ENCODE measurements at places on chromosomes 11 and 22.

DNA sequence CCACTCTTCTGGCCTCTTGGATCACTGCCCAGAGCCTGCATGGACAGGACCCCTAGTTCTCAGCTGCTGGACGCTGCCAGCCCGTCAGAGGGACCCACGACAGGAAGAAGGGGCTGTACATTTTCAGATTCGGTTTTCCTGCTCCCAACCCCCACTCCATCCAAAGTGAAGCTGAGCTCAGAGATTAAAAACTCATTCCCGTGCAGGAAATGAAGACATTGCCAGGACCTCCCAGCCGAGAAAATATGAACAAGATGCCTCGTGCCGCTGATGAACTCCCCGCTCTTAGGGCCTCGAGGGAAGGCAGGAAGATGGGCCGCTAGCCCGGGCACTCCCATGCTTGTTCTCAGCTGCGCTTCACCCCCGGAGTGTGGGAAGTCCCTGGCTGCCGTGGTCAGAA, 36.1 kb downstream of the RPUSD4 start:
- no peak for DNase-seq

GRCh38 chr11:15499674-15500073, 385.0 kb downstream of the INSC start:
- DNase-seq: no peak

DNA sequence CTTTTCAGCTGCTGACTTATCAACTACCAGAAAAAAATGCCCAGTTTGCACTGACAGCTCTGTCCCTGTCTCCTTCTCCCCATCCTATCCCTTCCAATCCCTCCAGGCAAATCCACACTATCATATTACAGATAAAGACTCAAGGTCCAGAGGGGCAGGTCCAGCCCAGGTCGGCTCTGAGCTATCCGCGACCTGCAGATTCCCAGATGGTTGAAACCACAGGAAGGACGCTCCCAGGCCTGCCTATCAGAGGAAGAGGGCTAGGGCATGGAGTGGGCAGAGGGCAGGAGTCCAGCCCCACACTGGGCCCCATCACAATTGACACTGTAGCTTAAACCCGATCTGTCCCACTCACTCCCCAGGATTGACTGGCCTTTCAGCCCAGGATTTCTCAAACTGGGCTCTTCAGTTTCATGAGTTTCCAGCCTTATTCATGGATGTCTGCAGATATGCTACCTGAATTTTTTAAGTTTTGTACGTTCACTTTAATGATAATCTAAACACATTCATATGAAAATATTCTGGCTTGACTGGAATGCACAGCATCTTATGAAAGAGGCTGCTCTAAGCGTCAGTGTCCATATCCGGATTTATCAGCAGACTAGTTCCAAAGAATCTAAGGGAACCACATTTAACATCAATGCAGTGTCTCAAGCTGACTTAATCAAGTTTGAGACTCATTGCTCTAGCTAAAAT, 16.4 kb upstream of the FCHSD2 start:
- DNase-seq: no peak

DNA sequence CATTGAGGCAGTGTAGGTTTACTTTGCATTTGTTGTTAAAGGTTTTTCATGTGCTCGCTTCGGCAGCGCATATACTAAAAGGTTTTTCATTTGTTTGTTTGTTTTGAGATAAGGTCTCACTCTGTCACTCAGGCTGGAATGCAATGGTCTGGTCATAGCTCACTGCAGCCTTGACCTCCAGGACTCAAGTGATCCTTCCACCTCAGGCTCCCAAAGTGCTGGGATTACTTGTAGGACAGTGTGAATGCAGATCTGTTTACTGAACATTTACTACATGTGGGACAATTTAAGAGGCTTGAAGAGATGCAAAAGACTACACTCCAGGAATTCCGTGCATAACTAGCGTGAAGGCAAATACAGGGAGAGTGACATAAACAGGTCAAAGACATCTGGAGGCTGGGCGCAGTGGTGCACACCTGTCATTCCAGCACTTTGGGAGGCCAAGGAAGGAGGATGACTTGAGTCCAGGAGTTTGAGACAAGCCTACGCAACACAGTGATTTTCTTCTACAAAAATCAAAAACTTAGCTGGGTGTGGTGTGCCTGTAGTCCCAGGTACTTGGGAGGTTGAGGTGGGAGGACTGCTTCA, 34.1 kb downstream of the YPEL1 start:
- no peak for DNase-seq

GRCh38 chr22:42697542-42698013, 23.1 kb downstream of the A4GALT start:
- DNase-seq: no peak

GRCh38 chr11:7252683-7253213, 1.0 kb downstream of the SYT9 start:
- DNase-seq: peak; percentile 58

GRCh38 chr11:65181569-65182257, at the start of gene CAPN1:
TSS of gene CAPN1 (plus strand) at chr11:65181928. CDS start at chr11:65182702, 774 bp downstream.
- DNase-seq: peak; percentile 78

- DNase-seq: no peak
Observed at GRCh38 chr11:47264521-47264920, 5.4 kb upstream of the MADD start.

DNA sequence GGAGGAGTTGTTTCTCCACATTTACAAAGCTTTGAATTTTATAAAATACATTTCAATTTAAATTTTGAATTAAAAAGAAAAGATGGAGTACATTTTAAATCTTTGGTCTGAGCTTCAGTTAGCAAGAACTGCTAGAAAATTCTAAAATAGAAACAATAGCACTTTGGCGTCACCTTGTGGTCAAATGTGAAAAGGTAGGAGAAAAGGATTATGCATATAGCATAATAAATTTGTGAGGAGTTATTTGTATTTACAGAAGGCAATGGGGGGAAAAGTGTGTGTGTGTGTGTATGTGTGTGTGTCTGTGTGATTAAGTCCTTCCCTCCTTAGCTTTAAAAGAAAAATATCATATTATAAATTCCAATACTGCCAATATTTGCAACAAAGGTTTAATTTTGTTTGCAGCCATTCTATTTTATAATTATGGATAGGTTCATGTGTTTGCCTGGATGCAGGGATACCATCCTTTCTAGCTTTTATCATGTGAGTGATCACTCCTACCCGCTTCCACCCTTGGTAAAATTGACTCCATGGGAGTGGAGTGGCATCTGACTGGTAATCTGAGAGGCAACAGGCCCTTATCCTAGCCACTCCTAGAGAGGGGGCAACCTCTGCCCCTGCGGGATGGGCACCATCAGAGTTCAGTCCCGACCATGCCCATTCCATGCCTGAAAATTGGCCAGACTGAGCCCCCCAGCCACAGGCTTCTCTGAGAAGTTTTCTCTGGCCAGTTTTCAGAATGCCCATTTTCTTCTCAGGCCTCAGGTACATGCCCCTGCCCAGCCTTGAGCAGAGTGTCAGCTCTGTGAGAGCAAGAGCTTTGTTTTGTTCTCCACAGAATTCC, 13.6 kb upstream of the LGR4 start:
- no peak for DNase-seq

DNA sequence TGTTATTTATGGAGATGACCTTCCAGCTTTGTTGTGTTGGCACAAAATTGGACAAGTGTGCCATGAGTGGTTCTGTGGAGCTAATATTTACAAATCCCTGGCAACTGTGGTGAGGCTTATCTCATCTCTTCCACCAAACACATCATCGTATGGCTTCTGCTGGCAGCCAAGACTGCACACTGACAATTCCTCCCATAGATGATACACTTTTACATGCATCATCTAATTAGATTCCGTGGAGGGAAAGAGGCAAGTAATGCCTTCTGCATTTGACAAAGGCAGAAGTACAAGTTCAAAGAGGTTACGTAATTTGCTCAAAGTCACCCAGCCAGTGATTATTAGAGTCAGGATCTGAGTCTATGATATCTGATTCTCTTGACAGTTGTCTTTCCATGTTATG, 62.7 kb upstream of the KIRREL3 start:
- DNase-seq: no peak

GRCh38 chr22:19882446-19883381, 28.0 kb upstream of the GNB1L start:
- DNase-seq: no peak

DNA sequence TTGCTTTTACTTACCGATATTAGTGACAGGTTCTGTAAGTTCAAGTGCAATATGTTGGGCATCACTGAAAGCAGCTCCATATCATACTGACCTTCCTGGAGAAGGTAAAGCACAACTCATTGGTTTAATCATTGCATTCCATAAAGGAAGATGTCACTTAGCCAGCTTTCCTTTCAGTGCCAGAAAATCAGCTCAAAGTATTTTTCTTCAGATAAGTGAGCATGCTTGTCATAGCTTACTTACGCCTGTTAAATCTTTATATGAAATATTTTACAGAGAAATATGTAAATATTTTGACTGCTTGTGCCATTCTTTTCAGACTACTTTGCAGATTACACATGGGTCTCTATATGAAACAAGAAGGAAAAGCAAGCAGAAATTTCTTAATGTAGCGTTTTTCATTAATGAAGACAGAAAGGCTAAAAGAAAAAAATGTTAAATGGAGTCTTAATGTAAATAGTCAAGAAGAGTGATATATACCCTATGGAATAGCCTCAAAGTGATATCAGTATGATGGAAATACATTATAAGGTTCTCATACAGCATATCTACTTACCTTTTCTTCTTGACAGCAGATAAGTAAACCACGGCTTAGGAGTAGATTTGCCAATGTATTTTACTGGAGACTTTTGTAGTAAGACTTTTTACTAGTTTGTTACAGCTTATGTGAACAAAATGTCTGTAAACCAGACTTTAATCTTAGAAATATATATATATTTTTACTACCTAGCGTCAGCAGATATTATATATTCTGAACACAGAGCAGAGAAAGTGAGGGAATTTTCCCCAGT, 649.7 kb downstream of the METTL15 start:
- no peak for DNase-seq

GRCh38 chr11:95919514-95919913, 4.4 kb downstream of the MTMR2 start:
- DNase-seq: no peak
